ENCODE measurements at places on chromosomes 16 and 17. TPM values are rescaled to one million over a fixed set of nuclear protein-coding genes. Genes with fewer than 3 reads are reported as not detected.

DNA sequence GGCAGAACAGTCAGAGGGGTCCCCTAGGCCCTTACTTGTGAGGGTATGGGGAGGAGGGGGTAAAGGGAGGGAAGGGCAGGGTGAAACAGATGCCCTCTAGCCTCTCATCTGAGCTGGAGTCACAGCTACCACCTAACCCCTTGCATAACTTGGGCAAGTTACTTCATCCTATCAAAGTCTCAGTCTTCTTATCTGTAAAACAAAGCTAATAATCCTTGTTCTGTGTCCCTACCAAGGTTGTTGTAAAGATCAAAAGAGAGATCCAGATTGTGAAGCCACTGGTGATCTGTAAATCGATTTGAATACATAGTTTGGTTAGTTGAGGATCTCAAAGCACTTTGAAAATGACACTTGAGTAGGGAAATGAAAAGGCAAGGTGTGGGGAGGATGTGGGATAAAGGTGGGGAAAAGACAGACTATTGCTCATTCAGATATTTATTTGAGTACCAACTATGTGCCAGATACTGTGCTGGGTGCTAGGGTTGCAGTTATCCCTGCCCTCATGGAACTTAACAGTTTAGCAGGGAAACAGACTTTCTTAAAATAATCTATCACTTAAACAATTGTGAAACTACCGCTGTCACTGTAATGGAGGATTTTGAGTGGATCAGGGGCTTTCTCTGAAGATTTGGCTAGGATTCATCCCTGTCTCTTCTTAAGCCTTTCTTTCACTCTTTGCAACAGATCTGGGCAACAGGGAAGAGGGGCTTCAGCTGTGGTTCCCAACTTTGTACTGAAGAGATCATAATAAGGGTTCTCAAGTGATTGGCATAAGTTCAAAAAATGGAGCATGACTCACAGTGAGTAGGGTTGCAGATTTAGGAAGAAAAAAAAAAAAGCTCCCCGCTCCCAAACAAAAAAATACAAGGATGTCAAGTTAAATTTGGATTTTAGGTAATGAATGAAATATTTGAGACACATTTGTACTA is 3.0 kb downstream of the HEATR9 start:
- no peak for DNase-seq

DNA sequence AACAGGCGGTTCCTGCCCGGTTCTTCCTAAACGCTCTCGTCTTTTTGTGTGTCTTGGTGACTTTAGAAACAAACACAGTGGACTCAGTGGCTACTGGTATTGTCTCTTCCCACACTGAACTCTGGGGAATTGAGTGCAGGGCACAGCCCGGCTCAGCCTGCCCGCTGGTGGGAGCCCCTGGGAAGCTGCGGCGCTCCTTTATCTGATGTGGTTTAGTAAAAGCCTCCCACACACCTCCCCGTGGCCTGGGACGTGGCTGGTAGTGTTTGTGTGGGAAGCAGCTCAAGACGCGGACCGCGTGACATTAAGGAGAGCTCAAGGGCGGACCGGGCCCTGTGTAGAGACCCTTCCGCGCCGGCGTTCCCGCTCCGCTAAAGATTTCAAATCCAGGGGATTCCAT is 55.4 kb upstream of the PVALEF start:
- DNase-seq, result no peak

DNA sequence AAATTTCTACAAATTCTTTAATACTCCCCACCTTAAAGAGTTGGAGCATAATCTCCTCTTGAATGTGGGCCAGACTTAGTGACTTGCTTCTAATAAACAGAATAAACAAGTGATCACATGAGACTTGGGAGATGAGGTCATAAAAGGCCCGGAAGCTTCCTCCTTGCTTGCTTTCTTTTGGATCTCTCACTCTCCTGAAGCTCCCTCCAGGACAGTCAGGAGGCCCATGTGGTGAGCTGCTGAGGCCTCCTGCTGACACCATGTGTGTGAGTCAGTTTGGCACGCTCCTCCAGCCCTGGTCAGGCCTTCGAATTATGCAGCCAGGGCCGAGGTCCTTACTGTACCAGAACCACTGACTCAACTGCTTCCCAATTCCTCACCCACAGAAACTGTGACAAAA is 53.2 kb downstream of the NDEL1 start:
- DNase-seq, result no peak

DNA sequence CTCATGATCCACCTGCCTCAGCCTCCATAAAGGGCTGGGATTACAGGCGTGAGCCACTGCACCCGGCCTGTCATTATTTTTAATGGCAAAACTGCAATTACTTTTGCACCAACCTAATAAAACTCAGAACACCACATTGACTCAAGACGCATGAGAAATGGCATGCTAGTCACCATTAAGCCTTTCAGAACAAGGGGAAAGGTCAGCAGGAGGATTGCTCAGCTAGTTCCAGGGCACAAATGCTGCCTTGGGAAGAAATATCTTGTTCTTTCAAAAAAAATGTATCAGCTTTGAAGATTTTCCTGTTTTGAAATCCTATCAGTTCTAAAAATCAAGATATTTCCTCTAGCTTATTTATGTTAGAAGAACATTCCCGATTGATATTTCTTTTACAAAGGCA is 32.4 kb upstream of the CDYL2 start:
- no peak for DNase-seq

GRCh38 chr17:50908860-50909764 is 43.0 kb upstream of the TOB1 start:
- DNase-seq, result no peak

DNA sequence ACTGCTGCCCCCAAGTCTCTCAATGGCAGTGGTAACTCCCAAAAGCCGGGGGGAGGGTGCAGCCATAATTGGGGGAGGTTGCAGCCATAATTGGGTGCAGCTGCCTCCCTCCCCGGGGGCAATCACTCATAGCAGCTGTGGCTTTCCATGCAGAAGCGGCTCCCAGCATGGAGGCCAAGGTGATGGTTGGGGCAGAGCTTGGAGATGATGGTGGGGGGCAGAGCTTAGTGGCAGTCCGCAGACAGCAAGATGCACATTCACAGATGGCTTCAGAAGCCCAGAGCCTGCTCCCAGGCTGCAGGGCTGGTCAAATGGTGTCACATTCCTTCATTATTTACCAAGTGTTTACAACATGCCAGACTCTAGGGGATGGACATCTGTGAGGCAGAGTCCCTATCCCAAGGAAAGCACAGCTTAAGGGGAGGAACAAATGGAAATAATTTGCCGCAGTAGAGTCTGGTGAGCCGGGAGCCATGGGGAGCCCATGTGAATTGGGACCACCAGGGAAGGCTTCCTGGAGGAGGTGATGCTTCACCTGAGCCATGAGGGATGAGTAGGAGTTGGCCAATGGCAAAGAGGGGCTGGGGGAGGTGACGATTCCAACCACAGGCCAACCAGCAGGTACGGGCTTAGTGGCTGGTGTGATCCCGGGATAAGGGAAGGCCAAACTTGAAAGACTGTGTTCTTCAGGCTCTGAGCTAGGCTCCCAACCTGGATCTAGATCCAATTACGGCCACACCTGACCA is 8.1 kb downstream of the DOC2B start:
- DNase-seq, result no peak

KCTD11 gene
- total RNA-seq, result 8.7 TPM

AXIN2 gene
- 7.7 TPM for total RNA-seq
